Stimulated activated CD8-positive, alpha-beta memory T cell treated with anti-CD3 and anti-CD28 coated beads, Interleukin-7, amount 100 ng/mL, for 1 hour (primary cell): ENCODE measurements at places on chromosomes 1 and 21.
A peak's percentile ranks its signal among the peaks of the same experiment; 100 is the strongest.

- no peak for DNase-seq
Observed at GRCh38 chr1:103283841-103284669, 175.7 kb upstream of the COL11A1 start.

GRCh38 chr1:200729863-200730262 is 8.8 kb upstream of the CAMSAP2 start:
- no peak for DNase-seq

- DNase-seq: no peak
Observed at GRCh38 chr1:167683226-167683625, 38.6 kb upstream of the MPZL1 start.

GRCh38 chr1:208437401-208437800 is 193.2 kb upstream of the PLXNA2 start:
- DNase-seq: no peak

DNA sequence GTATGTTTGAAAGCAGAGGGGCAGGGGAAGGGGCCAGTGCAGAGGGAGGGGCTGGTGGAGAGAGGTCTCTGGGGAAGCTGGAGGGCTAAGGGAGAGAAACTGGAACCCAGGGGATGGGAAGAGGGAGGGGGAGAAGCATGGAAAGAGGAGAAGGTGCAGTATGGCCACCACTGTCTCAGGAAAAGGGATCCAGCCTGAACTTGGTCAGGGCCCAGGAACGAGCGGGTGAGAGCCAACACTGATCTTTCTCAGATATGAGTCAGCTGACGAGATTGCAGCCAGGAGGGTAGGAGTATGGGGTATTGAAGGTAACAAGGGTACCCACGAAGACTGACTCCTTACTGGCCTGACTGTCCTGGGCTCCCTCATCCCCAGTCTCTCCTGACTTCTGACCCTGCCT is 18.0 kb downstream of the TIE1 start:
- no peak for DNase-seq

DNA sequence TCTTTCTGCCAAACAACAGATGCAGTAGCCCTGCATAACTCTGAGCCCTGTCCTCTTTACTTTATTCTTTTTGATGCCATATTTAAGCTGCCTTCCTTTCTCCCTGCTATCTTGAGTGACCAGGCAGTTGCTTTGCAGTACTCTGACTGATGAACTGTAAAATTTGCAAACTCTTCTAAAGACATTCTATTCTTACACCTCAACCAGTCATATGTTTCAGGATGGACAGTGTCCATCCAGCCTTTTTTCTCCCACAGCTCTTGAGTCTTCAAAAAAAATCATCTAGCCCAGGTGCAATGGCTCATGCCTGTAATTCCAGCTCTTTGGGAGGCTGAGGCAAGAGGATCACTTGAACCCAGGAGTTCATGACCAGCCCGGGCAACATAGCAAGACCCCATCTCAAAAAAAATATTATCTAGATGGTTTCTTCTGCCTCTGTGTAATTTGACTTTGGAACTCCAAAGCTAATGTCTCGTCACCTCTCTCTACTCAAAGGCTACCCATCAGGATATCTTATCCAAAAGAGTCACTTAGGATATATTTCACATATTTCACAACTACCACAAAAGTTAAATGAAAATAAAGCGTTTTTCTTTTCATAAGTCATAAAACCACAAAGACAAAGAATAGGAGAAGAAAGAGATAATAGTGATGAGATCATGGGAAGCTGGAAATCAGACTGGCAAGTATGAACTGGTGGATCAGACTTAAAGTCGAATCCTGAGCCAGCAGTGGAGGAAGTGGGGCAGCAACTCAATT is 54.6 kb upstream of the IPO9 start:
- no peak for DNase-seq

DNA sequence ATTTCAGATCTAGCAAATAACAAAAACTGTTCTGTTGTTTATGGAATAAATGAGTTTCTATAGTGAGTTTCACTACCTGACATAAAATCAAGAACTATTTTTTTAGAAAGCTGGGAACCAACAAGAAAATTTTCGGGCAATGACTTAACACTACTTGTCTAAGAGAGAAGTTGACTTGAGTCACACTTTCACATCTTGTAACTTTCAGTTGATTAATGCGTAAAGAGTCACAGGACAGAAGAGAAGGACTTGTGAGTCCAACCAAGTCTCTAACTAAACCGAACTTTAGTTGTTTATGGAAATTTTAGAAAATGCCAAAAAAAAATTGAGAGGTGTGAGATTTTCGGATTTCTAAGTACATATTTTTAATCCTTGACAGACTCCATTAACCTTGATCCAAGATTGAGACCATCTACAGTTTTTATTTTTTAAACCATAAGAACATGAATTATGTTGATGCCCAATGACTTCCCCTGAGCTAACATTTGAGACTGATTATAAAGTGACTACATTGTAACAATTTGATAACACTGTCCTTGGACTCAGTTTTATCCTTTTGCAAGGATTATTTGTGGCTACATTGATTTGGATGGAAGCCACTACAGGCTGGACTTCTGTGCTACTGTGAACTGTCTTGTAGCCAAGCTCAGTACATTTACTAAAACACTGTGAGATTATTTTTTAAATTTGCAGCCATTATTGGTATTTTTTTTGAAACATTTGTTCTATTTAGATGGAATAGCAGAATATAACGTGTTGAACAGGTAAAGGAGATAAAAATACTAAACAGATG is 284.0 kb downstream of the PTPRC start:
- no peak for DNase-seq

GRCh38 chr1:151024540-151025146 is 11.7 kb upstream of the BNIPL start:
- DNase-seq: peak; percentile 79

GRCh38 chr1:29361686-29362085 is 125.4 kb downstream of the PTPRU start:
- DNase-seq: no peak

GRCh38 chr1:208767816-208768215 is 523.6 kb upstream of the PLXNA2 start:
- DNase-seq: no peak

- no peak for DNase-seq
Observed at GRCh38 chr1:11204396-11205190, 15.4 kb downstream of the ANGPTL7 start.

GRCh38 chr21:39555911-39556590 is 56.7 kb upstream of the B3GALT5 start:
- no peak for DNase-seq

GRCh38 chr1:156546267-156546666 is 26.1 kb downstream of the IQGAP3 start:
- DNase-seq: no peak

GRCh38 chr1:103457886-103458455 is 67.5 kb upstream of the RNPC3 start:
- DNase-seq: no peak

DNA sequence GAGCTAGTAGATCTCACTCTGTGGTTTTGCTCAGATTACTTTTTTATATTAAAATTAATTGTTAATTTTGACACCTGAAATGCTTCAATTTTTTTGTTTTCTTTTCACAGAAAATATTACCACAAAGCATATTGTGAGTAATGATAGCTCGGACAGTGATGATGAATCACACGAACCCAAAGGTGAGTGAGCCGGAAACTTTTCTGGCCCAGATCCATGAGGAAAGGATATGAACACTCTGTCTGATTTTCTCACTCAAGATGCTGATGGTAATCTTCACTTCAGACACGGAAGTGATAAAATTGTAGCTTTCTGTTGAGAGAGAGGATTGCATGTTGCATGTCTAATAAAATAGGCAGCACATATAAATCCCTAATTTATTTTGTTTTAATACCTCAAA is 121.8 kb downstream of the PLA2G4A start:
- DNase-seq: no peak

- no peak for DNase-seq
Observed at GRCh38 chr1:57058652-57059501, 93.1 kb upstream of the C8B start.
